Cardiac muscle cell (in vitro differentiated cells and primary cell): ENCODE measurements at places on chromosomes 7 and 10.

DNA sequence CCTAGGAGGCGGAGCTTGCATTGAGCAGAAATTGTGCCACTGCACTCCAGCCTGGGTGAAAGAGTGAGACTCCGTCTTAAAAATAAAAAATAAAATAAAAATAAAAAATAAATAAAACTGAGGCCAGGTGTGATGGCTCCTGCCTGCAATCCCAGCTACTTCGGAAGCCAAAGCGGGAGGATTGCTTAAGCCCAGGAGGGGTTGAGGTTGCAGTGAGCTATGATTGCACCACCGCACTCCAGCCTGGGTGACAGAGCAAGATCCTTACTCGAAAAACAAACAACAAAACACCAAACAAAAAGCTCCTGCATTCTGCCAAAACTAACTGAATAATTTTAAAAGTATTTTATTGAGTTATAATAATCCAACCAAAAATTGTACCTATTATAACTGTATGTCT, 36.2 kb downstream of the AGAP4 start:
- no peak for DNase-seq

DNA sequence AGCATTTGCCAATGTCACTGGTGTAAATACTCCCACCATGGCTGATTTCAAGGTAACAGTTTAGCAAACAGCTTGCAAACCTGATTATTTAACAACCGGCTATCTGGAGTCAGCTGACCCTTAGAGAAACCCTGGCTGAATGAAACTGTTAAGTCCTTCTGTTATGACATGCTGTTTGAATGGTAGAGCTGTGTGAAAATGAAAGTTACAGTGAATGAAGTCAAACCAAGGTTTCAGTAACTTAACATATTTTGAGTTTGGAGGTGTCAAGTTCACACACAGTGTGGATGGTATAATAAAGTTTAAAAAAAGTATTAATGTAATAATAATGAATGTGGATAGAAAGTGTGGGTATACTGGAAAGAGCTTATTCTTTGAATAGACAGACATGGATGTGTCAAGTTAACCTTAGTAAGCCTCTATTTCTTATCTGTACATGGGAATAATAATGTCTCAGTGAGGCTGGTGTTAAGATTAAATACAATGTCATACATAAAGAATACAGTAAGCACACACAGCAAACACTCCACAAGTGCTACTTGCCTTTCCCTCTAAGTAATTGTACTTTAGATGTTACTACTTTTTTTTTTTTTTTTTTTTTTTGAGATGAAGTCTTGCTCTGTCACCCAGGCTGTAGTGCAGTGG, 150.4 kb downstream of the TAX1BP1 start:
- DNase-seq, result no peak

GRCh38 chr10:84563355-84563754, 235.0 kb downstream of the CCSER2 start:
- DNase-seq, result no peak

- no peak for DNase-seq
Measured at GRCh38 chr10:124732931-124733570, 11.1 kb downstream of the FAM53B start.

DNA sequence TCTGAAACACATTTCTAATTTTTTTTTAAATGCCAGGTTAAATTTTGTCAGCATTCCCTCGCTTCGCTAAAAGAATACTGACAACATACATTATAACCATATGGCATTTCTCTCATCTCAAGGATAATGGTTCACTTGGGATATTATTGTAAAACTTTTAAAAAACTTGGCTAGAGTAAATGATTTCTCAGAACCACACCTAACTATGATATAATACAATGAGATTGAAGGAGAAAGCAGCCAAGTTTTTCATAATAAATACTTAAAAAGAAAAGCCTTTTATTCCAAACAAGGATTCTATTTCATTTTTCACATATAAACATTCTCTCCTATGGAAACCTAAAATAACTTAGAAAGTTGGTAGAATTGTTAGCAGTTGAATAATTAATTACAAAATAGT, 413.9 kb downstream of the HGF start:
- no peak for DNase-seq

DNA sequence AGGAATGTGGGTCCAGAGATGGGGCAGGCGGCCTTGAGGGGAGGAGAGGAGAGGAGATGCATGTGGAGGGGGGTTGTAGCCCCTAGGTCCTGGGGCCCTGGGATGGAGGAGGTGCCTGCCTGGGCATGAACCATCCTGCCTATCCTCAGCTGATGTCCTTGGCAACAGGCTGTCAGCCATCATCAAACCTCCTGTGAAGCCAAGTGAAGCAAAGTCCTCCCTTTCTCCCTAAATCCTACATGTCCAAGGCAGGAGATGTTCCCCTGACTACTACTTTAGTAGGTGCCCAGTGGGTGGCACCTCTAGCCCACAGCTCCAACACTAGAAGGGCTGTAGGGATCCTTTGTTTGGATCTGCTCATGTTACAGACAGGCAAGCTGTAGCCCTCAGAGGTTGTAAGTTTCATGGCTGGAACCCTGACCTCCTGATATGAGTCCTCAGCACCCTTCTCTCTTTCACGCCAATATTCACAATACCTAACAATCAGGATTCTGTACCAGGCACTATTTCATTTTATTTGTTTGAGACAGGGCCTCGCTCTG, 66.6 kb upstream of the SYPL1 start:
- DNase-seq, result peak; percentile 83

DNA sequence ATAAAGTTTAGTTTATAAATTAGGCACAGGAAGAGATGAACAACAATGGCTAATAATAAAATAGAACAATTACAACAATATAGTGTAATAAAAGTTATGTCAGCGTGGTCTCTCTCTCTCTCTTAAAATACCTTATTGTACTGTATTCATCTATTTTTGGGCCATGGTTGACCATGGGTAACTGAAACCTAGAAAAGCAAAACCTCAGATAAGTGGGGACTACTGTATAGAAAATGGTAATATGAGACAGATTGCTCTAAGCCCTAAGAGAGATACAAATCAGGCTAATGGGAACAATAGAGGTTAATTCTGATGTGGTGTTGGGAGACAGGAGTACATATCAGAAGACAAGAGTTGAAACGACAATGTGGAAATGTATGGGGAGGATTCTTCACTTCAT, 86.2 kb downstream of the ZNF365 start:
- DNase-seq, result no peak

GRCh38 chr7:96952974-96953391, 52.4 kb upstream of the DLX6 start:
- DNase-seq, result no peak

DNA sequence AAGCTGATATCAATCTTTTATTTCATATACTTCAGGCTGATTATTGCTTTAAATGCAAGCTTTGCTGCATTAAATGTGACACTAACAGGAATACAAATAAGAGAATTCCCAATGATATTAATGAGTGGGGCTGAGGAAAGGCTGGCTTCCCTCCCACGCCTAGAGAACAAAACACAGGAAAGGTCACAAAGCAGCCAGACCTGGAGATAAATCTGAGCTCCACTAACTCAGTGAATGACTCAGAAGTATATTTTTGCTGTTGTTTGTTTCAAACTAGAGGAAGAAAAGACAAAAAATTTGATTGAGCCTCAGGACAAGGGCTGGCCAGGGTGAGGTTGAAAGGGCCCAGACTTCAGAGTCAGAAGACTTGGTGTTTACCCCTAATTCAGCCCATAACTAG, 88.1 kb downstream of the XPNPEP1 start:
- DNase-seq, result peak; percentile 4

- DNase-seq, result peak; percentile 40
Measured at GRCh38 chr10:85995791-85996190, 370.8 kb downstream of the GRID1 start.

GRCh38 chr10:83373671-83374070, 765.6 kb upstream of the GHITM start:
- peak; percentile 66 for DNase-seq

DNA sequence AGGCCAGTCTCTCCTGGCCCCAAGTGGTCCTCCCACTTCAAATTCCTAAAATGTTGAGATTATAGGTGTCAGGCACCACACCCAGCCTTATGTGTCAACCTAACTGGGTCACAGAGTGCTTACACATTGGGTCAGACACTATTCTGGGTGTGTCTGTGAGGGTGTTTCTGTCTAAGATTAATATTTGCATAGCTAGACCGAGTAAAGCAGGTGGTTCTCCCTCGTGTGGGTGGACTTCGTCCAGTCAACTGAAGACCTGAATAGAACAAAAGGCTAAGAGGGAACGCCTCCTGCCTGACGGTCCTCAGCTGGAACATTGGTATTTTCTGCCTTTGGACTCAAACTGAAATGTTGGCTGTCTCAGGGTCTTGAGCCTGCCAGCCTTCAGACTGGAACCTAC, 11.5 kb downstream of the PPIF start:
- DNase-seq, result no peak

DNA sequence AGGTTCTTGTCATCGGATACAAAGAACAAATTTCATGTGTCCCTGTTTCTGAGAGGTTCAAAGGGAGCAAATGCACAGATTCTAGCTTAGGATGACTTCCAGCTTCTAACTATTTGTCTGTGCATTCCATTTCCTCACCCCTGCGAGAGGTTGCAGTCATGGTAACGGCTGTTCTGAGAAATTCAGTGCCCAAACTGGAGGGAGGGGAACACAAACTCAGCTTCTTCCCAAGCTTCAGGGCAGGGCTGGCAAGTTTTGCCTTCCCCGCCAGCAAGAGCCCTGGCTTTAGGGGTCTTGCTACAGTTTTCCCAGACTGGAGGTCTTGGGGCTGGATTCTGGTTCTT, 11.1 kb downstream of the FAS start:
- DNase-seq, result peak; percentile 60

GRCh38 chr7:54705436-54705835, 53.6 kb downstream of the SEC61G start:
- peak; percentile 43 for DNase-seq

GRCh38 chr7:151585744-151586393, 66.2 kb upstream of the RHEB start:
- DNase-seq, result no peak

DNA sequence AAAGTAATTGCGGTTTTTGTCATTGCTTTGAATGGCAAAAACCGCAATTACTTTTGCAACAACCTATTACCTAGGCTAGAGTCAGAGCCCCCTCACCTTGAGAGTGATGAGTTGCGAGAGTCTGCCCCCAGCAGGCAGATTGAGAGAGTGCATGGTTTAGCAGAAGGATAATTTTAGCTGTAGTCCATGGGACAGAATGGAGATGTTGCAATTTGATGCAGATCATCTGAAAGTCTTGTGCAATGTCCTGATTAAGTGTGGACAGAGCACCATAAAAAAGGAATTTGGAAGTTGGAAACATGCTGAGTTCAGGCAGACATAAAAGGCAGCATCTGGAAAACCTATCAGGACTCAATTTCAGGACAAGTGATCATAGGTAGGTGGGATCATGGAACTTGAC, 48.7 kb downstream of the GPR141 start:
- peak; percentile 53 for DNase-seq

DNA sequence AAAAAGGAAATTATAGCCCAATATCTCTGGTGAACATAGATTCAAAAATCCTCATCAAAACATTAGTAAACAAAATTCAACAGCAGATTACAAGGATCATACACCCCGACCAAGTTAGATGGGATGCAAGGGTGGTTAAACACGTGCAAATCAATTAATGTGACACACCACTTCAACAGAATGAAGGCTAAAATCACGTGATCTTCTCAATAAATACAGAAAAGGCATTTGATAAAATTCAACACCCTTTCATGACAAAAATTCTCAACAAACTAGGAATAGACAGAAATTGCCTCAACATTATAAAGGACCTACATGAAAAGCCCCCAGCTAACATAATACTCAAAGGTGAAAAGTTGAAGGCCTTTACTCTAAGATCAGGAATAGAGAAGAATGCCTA, 590.8 kb upstream of the FZD8 start:
- DNase-seq, result no peak
